8988T (cell line): ENCODE measurements at places on chromosomes 1 and 21.

GRCh38 chr21:19463966-19464365 is 1060.4 kb upstream of the TMPRSS15 start:
- DNase-seq: no peak

GRCh38 chr1:22527122-22527521 is 36.2 kb upstream of the EPHA8 start:
- no peak for DNase-seq

- no peak for DNase-seq
Measured at GRCh38 chr1:169060043-169060722, 46.3 kb upstream of the ATP1B1 start.

- DNase-seq: no peak
Measured at GRCh38 chr1:41868241-41868998, 50.3 kb downstream of the HIVEP3 start.

- no peak for DNase-seq
Measured at GRCh38 chr1:244099258-244099930, 48.3 kb downstream of the ZBTB18 start.

GRCh38 chr1:12150456-12151200 is 16.2 kb upstream of the TNFRSF1B start:
- no peak for DNase-seq
